ENCODE measurements at places on chromosomes 11 and 22.

GRCh38 chr11:115916608-115917007 is 412.4 kb upstream of the CADM1 start:
- DNase-seq: no peak

GRCh38 chr11:20308601-20309000 is 54.9 kb upstream of the HTATIP2 start:
- DNase-seq: no peak

DNA sequence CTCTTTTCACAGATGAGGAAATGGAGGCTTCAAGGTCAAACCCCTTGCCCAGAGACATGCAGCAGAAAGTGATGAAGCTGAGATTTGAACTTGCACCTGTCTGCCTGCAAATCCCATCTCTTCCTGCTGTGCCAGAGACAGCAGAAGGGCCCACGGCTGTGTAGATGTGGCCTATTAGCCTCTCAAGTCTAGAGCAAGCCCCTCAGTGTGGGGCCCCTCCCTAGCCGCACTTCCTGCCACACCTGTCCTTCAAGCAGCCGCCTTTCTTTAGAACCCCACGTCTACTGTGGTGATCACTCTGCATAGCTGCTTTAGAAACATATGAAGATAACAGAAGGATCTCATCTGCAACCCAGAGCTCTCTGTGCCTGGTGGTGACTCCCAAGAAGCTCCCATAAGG is 41.2 kb upstream of the JAM3 start:
- no peak for DNase-seq

DNA sequence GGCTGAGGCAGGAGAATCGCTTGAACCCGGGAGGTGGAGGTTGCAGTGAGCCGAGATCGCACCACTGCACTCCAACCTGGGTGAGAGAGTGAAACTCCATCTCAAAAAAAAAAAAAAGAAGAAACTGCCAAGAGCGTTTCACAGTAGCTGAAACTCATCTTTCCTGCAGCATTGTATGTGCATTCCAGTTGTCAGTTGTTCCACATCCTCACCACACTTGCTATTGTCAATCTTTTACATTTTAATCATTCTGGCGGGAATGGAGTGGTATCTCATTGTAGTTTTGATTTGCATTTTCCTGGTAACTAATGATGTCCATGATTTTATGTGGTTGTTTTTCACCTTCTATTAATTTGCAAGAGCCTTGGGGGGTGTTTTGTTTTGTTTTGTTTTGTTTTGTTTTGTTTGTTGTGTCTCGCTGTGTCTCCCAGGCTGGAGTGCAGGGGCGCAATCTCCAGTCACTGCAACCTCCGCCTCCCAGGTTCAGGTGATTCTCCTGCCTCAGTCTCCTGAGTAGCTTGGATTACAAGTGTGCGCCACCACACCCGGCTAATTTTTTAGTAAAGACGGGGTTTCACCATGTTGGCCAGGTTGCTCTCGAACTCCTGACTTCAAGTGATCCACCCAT is 8.1 kb upstream of the GNB1L start:
- DNase-seq: no peak

DNA sequence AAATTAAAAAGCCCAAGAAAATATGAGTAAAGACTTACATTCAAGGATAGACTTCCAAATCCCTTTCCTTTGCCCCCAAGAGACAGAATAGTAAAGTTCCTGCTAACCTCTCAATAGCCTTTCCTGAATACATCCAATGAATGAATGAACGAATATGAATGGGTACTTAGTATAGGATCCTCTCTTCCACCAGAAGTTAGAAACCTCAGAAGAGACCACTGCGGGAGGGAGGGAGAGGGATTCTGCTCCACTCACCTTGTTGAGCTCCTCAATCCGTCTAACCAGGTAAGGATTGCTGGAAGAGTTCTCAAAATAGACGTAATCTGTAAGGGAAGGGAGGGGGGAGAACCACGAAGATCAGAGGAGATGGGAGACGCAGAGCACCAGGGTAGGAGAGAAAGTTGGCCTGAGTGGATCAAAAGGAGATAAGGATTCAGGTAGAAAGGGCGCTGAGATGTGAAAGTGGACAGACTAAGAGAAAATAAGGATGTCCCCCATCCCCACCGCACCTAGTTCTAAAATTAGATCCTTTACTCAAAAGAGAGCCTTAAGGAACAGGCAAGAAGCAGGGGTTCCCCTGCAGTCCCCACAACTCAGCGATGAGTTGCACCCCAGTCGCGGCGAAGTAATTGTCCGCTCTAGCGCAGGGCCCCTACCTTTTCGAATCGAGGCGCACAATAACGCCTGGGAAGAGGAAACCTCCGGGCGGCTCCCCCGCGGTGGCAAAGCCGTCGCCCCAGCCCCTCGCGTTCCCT is 1.1 kb downstream of the MTA2 start:
- no peak for DNase-seq

DNA sequence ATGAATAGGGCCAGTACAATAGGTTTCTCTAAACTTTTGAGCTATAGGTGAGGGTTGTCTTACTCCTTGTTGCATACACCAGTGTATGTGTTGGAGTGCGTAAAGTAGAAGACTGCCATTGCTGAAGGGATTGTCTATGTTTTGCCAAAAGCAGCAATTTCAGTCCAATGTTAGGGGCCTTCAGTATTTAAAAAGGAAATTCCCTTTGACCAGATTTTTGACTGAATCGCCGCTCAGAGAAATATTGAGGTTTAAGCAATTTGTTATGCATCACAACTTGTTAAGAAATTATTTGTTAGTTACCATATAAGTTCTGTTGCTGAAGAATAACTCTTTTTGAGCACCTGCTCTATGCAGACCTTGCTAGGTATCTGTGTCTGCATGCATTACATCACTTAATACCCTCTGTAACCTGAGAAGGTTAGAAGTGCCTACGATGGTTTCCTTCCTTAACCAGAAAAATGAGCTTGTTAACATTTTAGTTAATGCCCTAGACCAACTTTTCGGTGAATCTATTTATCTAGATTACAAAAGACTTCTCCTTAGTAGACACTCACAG is 33.9 kb downstream of the MMP20 start:
- DNase-seq: no peak

DNA sequence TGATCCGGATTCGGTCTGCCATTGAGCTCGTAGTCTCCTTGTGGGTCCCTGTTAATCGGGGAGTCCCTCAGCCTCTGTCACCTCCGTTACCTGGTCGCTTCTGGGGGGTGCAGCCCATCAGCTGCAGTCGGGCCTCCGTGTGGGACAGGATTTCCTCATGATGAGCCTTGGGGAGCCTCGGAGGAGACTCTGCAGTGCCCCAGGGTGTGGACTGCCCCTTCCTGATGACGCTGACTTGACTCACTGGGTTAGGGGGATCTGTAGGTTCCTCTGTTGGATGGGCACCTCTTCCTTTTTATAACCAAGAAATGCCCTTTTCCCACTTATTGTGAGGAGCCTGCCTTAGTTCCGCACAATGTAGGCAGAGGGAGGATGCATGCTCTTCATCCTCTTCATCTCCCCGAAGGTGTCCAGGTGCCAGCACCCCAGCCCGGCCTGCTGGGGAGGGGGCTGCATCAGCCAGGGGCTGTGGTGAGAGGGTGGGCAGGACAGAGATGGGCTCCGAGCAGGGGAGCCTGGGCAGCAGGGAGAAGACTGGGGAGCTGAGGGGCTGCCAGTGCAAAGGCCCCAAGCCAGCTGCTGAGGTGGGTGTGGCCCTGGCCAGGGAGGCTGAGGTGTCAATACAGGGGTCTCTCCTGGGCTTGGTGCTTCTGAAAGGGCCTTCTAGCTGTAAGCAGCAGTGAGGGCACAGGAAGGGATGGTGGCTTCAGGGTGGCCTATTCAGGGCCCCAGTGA is 13.5 kb upstream of the TTLL8 start:
- no peak for DNase-seq

- DNase-seq: no peak
These were observed 98.5 kb downstream of the EHF start for GRCh38 chr11:34719303-34719848.

DNA sequence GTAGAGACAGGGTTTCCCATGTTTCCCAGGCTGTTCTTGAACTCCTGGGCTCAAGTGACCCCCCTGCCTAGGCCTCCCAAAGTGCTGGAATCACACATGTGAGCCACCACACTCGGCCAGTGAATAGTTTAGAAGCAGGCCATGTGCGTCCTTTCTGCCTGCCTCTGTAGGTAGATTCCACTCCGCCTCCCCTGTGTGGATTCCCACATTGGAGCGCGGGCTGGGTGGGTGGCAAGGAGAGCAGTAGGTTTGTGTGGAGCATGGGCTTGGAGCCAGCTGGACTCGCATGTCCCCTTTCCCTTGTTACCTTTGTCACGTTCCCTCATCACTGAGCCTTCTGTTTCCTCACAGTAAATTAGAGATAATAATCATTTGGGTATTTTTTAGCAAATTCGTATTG is 21.7 kb downstream of the PPFIA1 start:
- DNase-seq: no peak

DNA sequence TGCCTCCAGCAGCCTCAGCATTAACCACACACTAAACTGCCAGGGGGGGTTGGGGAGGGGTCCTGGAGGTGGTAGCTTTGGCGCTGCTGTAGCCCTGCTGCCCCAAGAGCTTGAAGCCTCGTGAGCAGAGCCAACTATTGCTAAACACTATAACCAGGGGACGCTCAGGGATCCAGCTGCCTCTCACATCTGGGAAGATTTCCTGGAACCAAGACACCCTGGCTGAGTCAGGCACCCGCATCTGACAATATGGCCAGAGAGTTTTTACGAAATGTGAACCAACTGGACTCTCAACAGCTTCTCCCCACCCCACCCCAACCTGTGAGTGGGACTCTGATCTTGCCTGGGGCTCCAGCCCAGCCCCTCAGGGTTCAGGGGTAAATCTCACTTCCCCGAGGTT is 14.3 kb downstream of the C1QTNF6 start:
- no peak for DNase-seq

GRCh38 chr11:103596315-103596714 is 440.1 kb upstream of the DDI1 start:
- DNase-seq: no peak

DNA sequence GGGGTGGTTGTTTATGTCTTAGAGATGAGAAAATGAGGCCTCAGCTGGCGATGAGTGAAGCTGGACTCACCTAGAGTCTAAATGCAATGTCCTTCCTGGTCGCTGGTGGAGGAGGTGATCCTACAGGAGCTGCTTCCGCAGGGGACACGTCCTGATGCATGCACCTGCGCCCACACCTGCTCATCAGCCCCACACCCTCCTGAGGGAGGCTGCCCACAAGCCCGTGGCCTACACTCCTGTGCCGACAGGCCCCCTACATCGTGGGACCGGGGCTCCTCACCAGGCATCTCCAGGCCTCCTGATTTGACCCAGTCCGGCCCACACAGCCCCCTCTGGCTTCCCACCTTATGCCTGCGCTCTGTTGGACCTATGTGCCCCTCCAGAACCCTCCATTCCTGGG is 857.2 kb downstream of the TBC1D22A start:
- DNase-seq: no peak

- no peak for DNase-seq
These were observed 124.7 kb upstream of the BMAL1 start for GRCh38 chr11:13152736-13153541.

- DNase-seq: no peak
These were observed 12.7 kb downstream of the MRGPRX3 start for GRCh38 chr11:18145025-18145424.

DNA sequence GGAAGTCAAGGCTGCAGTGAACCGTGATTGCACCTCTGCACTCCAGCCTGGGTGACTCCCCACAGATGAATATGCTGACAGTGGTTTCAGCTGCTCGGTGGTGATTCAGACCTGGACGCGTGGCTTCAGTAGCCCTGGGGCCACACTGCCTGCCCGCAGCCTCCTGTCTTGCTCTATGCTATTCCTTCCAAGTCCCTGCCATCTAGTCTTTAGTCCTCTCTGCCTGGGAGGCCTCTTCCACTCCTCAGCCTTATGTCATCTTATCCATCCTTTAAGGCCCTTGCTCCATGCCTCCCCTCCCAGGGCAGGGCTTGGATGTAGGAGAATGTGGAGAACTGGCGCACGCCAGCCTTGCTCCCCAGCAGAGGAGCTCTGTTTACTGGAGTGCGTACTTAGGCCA is 23.0 kb downstream of the YDJC start:
- DNase-seq: no peak

DNA sequence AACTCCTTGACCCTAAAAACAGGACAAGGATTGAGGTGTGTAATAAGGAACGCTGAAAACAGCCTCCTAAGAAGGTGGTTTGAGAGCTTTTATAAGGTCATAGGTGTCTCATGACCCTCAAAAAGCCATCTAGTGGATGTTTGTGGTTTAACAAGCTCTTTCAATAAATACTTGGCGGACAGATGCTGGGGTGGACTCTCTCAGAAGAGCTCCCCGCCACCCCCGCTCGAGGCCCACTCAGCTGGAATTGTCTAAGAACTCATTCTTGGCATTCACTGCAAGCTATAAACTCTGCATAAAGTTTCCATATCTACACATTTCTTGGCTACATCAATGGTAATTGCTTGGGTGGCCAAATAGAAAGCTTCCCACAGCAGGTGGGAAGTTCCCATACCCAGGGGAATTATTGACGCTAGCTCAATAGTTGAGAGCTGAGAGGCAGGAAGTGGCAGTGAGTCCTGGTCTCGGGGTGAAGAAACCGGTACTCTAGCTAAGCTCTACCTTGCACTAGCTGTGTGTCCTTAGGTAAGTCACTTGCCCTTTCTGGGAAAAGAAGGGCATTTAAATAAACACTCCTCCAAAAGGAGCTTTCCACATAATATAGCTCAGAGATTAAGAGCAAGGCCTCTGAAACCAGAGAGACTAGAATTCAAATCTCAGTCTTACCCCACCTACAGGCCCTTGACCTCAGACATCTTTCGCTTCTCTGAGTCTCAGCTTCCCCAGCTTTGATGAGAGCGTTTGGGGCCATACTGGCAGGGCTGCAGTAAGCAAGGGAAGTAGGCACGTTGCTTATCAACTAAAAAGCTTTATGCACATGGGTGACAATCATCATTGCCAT is 6.4 kb downstream of the MS4A15 start:
- no peak for DNase-seq

DNA sequence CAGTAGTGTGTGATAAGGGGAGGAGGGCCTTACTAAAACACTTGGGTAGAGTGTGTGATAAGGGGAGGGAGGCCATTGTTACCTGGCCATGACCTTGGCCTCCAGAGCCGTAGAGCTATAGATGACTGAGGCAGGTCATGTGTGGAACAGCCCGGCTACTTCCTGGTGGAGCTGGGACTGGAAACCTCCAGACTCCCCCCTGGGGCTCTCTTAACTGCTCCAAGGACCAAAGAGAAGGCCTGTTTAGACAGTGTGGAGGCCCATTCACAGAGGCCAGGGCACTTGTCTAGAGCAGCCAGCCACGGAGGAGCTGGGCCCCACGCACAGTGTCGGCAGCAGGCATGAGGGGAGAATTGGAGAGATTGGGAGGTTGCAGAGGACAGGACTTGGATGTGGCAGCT is 12.5 kb upstream of the MICALL1 start:
- DNase-seq: no peak

DNA sequence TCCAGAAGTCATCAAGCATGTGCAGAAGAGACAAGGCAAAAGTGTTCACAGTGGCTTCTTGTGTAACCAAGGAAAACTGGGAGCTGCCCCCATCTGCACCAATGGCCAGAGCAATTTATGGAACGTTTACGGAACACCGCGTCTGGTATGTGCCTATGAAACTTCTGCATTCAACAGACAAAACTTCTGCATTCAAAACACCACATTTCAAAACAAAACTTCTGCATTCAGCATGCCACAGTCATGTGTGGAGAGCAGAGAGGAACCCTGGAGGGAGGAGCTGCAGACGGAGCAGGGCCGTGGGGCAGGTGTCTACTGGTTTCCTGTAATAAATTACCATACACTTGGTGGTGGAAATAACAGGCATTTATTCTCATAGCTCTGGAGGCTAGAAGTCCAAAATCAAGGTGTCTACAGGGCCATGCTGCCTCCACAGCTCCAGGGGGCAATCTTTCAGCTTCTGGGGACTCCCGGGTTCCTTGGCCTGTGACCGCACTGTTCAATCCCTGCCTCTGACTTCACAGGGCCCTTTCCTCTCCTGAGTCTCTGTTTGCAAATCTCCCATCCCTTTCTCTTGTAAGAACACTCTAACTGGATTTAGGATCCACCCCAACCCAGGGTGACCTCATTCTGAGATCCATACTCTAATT is 32.2 kb downstream of the RPL3 start:
- no peak for DNase-seq
